ENCODE measurements at places on chromosomes 13 and 19.

DNA sequence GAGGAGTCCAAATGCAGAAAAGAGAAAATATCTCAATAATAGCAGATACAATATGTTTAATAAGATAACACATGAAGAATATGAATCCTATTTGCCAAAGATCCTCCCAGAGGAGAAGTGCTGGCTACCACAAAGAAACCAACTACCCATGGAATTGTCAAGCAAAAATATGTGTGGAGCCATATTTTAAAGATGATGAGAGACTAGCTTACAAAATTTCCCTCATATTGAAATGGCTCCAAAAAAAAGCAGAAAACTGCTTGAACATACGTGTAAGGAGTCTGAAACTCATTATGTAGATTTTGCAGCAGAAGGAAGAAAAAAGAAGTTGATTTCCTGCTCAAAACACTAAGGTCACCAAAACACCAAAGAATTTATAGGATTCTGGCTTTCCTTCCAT, 94.2 kb downstream of the USP12 start:
- DNase-seq = no peak

DNA sequence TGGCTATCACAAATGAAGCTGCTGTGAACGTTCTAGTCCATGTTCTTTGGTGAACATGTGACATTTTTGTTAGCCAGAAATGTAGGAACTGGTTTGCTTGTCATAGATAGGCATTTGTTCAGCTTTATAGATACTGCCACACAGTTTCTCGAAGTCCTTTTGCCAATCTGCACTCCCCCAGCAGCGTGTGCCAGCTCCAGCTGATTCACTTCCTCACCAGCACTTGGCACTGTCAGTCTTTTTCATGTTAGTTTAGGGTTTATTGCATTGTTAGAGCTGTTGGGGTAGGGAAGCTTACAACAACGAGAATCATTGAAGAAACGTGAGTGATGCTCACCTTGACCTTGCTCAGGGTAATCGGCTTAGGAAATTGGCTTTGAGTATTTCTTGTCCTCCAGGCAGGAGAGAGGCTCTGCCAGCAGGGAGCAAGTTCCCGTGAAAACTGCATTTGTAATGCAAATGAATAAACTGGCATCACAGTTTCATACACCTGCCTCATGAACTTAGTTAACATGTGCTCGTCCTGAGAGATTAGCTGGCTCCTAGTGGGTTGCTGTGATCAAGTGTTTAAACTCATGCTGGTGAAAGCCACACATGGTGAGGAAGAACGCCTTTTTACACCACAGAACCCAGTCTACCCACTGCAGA, 83.9 kb downstream of the ING1 start:
- no peak for DNase-seq

GRCh38 chr19:9877780-9878510, 42.8 kb downstream of the PIN1 start:
- DNase-seq = no peak

DNA sequence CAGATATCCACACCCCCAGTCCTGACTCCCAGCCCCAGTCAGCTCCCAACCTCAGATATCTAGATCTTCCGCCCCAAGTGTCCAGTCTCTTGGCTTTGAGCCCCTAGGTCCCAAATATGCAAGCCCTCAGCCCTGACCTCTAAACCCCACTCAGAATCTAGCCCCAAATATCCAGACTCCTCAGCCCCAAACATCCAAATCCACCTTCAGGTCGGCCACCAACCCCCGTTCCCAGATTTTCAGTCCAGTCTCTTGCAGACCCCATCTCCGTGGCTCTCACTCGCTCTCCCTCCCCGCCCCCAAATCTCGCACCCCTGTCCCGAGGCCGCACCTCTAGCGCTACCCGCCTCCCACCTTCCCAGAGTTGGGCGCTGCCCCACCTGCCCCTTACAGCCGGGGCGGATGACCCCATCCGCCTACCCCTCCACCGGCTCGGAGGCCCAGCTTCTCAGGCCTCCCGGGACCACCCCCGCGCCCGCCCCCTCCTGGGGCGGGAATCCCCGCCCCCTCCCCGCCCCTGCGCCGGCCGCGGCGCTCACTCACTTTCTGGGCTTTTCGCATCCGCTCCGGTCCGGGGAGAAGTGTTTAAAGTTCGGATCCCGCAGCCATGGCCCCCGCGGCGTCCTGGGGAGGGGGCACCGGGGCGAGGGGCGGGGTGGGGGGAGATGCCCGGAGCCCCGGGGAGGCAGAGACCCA, 604 bp downstream of the ERFL start:
- DNase-seq = no peak

GRCh38 chr13:23928985-23929384, 31.7 kb upstream of the C1QTNF9B start:
- no peak for DNase-seq

DNA sequence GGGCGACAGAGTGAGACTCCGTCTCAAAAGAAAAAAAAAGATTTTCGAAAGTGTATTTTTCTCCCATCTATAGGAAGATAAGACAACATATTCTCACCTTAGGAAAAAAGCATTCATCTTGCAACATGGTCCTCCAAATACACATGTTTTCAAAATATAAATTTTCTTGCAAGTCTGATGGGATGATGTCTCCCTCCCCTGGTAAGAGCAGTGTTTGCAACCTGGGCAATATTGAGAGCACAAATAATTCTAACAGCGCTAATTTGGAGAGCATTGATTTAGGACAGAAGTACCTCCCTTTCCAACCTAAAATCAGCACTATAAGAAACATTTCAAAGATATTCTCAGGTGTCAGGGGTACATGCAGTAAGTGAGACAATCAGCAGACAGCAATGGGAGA, 61.0 kb upstream of the SHISA2 start:
- DNase-seq = no peak

- DNase-seq = no peak
These were observed 14.5 kb upstream of the ISYNA1 start for GRCh38 chr19:18452386-18452785.

GRCh38 chr13:31849206-31849605, 109.9 kb downstream of the RXFP2 start:
- DNase-seq = no peak

DNA sequence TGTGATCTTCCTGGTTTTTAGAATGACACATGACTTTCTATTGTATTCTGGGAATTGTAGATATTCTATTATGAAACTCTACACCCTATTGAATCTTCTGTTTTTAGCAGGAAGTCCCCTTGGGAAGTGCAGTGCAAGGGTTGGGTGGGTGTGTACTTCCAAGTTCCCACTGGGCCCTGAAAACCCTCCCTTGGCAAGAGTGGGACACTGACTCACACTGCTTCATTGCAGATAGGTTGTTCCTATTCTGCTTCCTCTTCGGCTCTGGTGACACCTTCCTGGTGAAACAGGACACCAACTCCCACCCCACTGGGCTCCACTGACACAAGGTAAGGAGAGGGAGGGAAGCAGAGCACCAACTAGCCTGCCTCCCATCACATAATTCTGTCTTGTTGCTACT, 121.8 kb downstream of the KCTD12 start:
- peak; percentile 39 for DNase-seq
